DMS79 treated with DMSO at 0.1 percent for 48 hours (cell line): ENCODE measurements at places on chromosomes 1 and 21.

GRCh38 chr1:108114033-108114599, 86.0 kb downstream of the SLC25A24 start:
- no peak for DNase-seq

DNA sequence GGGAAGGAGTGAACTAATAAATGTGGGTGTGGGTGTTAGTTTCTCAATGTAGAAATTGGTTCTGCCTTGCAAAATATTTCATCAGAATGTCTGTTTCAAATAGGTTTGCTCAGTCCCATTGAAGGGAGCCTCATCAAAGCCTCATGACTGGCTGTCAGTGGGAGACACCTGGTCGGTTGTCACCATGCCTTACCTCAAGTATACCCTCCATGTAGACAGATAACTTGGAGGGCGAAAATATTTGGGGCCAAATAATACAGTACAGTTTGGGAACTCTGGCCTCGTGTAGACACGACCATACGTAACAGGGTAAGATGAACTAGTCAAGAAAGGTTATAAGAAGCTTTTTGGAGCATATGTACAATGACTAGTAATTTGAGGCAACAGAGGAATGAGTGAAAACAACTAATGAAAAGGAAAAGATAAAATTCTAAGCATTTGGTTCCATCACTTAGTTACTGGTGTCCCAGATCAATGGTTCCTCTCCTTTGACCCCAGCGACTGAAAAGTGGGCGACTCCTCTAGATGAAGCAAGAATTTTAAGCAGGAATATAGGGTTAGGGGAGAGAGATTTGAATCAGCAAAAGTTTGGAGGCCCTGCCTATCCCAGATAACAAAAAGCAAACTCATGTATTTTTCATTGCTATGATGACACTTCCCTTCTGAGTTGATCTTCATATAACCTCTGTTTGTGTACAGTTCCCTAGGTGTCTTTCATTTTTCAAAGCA, 163.9 kb downstream of the LRRC40 start:
- DNase-seq: no peak

DNA sequence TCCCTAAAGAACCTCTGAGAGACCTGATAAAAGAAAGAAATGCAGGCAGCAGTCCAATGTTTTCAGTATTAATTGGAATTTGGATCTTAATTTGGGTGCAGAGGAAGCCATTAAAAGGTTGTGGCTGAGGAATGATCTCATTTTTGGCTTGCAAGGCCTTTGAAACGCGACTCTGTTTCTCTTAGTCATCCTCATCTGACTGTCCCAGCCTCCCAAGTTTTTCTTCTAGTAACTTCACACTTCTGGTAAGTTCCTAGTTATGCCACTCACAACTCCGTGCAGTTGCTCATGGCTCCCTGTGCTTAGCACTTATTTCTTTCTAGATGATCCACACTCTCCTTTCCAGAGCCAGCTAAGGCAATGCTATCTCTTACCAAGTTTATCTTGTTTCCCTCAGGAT, 147.4 kb upstream of the USP24 start:
- no peak for DNase-seq

DNA sequence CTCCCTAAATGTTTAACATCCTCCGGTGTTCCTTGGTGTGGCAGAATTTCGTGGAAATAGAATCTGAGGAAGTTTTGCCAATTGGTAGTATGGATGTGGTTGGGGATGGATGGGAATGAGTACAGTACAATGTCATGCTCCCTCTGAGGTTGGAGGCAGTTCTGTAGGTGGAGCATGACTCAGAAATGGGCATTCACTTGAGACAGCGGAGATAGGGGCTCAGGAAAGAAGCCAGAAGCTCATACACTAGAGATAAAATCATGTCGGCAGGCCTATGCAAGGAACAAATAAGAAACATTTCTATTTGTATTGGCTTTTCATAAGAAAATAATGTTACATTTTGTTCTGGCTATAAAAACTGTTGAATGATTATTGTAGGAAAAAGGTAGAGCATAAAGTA, 196.0 kb downstream of the URB2 start:
- DNase-seq: no peak

- peak; percentile 33 for DNase-seq
Observed at GRCh38 chr1:210855440-210855839, 278.5 kb downstream of the KCNH1 start.

GRCh38 chr21:45219517-45219916, 68.2 kb downstream of the POFUT2 start:
- DNase-seq: no peak

DNA sequence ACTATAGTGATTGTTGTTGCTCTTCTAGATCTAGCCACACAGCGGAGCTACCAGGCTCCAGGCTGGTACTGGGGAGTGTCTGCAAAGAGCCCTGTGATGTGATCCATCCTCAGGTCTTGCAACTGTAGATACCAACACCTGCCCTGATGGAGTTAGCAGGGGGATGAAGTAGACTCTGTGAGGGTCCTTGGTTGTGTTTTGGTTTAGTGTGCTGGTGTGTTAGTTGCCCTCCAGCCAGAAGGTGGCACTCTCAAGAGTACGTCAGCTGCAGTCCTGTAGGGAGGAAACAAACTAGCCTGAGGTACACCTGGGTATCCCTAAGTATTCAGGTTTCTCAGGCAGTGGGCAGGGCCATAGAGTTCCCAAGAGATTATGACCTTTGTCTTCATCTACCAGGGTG, 81.2 kb upstream of the TMPRSS2 start:
- DNase-seq: no peak

GRCh38 chr1:98963064-98963758, 41.5 kb downstream of the PLPPR5 start:
- no peak for DNase-seq

DNA sequence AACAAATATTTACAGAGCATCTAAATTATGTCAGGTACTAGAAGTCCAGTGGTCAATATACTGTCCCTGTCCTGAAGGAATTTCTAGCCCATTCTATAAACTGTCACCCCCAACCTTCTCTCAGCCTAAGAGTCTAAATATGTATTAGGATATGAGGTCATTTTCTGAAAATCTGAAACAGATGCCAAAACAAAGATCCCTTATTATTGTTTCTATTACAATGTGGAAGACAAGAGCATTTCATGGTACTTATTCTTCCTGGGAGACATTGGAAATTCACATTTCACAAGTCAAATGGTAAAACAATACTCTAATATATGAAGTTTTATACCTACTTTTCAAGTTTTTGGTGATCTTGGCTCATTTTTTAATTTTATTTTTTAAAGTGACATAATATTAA, 2.6 kb downstream of the CLCA1 start:
- no peak for DNase-seq
